Endothelial cell of umbilical vein (primary cell): ENCODE measurements at places on chromosomes 11 and 22. TPM values are rescaled to one million over a fixed set of nuclear protein-coding genes. Genes with fewer than 3 reads are reported as not detected.
A peak's percentile ranks its signal among the peaks of the same experiment; 100 is the strongest.

CSKMT gene
- 28.4 and 38.1 TPM in 2 replicates for total RNA-seq

DNA sequence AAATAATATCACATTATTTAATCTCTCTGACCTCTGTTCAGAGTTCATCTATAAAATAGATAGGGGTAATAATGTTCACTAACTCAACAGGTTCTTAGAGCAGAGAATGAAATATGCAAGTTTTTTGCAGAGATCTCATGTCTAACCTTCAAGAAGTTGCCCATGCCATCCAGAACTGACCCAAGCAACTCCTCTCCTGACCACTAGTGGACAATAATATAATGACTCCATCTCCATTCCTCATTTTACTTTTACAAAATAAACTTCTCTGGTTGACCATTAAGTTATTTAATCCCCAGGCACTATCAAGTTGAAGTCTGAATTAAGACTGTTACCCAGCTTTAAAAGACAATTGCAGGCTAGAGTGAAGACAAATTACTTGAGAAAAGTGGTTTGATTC lies 382.6 kb downstream of the KCNA4 start:
- no peak overlapping the region for H3K27ac ChIP-seq
- H3K4me1 ChIP-seq: no peaks in the 10 kb centered on the region
- no peak overlapping the region for H3K4me3 ChIP-seq
- peak; percentile 29 for DNase-seq
- H3K27me3 ChIP-seq: no peaks in the 10 kb centered on the region

DNA sequence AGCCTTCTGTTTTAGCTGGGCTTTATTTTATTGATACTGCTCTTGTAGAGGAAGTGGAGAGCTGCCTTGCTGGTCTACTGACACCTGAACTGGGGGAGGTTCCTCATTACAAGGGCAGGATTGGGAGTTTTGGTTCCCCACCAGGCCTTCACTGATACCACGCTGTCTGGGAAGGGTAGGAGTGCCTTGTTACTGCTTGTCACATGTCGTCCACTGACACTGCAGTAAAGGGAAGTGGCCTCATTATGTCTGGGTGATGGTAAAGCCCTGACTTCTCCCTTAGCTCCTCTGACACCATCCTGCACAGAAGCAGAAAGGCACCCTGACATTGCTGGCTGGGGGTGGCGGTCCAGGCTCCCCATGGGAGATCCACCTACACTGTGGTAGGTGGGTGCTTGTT lies 38.7 kb upstream of the ELF5 start:
- no peak for DNase-seq
- no peak overlapping the region for H3K4me3 ChIP-seq
- no peaks in the 10 kb centered on the region for H3K4me1 ChIP-seq

DNA sequence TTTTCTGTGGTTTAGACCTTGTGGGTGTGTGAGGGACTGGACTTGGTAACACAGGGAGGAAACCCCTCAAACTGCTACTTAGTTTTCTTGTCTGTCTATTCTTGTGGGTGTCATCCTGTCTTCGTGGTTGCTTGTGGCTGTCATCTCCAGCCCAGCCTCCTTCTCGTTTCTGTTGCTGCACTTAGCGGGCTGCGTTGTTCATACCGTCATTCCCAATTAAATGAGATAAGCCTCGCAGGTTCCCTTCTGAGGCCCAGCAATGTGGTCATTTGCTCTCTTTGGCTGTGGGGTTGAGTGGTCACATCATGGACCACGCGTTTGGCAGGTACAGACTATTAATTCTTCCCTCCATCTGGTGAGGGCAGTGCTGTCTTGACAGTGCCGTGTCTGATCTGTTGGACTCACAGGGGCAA lies 18.8 kb downstream of the PANX1 start:
- no peak overlapping the region for H3K27ac ChIP-seq
- DNase-seq: no peak
- H3K4me3 ChIP-seq: no peak overlapping the region
- no peaks in the 10 kb centered on the region for H3K27me3 ChIP-seq
- H3K36me3 ChIP-seq: no peaks in the 10 kb centered on the region
- peaks cover 36% of the 10 kb centered on the region for H3K4me1 ChIP-seq

SEPTIN3 gene
- 0.18 TPM in 1 of 2 replicates, not detected in the other for total RNA-seq

OLFML1 gene
- not detected in 2 replicates for total RNA-seq

POU2F3 gene
- not detected in 2 replicates for total RNA-seq

DNA sequence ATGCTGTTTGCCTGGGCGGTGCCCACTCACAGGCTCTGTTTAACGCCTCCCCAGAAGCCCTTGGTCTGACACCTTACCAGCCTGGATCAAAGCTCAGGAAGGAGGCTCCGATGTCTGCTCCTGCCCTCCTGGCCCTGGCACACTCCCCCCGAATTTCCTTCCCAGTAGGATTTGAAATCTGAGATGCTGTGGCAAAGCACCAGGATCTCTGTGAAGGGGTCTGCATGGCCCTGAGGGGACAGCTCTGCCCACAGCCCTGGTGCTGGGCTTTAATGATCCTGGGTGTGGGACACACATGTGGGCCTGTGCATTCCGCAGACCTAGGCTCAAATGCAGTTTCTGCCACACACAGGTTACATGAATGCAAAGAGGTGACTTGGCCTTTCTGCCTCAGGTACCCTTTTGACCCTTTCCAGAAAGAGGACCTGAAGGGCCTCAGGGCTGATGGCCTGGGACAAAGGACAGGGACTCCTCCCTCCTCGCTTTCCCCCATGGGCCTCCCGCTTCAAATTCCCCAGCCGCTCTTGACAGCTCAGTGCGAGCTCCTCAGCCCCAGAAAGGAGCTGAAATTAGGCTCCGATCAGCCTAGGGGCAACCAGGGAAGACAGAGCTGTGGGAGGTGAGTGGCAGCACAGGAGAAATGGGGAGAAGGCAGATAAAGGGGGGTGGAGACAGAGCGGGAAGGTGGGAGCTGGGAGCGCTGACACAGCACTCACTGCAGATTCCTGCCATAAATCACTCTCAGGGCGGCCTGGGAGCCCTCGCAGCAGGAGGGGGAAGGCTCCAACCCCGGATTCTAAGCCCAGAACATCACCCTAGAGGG lies 41.3 kb downstream of the TRIM29 start:
- no peaks in the 10 kb centered on the region for H3K27me3 ChIP-seq
- H3K36me3 ChIP-seq: no peaks in the 10 kb centered on the region
- no peak for DNase-seq
- H3K4me3 ChIP-seq: no peak overlapping the region

AQP11 gene
- total RNA-seq: 0.22 and 0.35 TPM in 2 replicates

OSM gene
- total RNA-seq: not detected in 2 replicates

GRCh38 chr11:61497473-61497872 lies 11.1 kb upstream of the LRRC10B start:
- H3K36me3 ChIP-seq: no peaks in the 10 kb centered on the region
- no peaks in the 10 kb centered on the region for H3K4me1 ChIP-seq
- H3K27me3 ChIP-seq: no peaks in the 10 kb centered on the region
- H3K27ac ChIP-seq: no peak overlapping the region

GRCh38 chr11:8217926-8218325 lies 45.8 kb downstream of the LMO1 start:
- no peak overlapping the region for H3K27ac ChIP-seq
- no peak overlapping the region for H3K4me3 ChIP-seq
- no peak for DNase-seq
- H3K4me1 ChIP-seq: no peaks in the 10 kb centered on the region

LARGE1 gene
- total RNA-seq: 4.4 TPM in 2 replicates

GRCh38 chr11:96579656-96580055 lies 189.8 kb downstream of the JRKL start:
- no peak for DNase-seq
- H3K4me3 ChIP-seq: no peak overlapping the region
- H3K36me3 ChIP-seq: no peaks in the 10 kb centered on the region
- no peak overlapping the region for H3K27ac ChIP-seq
- no peaks in the 10 kb centered on the region for H3K4me1 ChIP-seq
- no peaks in the 10 kb centered on the region for H3K27me3 ChIP-seq

DNA sequence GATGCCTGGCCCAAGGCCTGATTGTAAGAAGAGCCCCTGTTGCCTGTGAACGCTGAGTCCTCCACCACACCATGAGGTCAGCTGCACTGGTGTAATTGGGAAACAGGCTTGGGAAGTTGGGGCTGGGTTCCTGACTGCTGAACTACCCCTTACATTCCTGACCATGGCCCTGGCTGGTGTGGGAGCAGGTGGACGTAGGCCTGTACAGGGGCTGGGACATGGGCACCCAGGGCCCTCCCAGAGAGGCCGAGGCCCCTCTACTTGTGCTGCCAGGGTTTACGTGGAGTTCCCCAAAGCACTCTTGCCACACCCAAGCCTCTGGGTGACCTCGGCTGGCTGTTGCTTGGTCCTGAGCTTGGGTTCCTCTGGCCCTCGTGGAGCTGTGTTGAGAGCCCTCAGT lies 5.4 kb downstream of the RELT start:
- no peaks in the 10 kb centered on the region for H3K36me3 ChIP-seq
- peaks cover 27% of the 10 kb centered on the region for H3K4me1 ChIP-seq
- DNase-seq: no peak
- H3K27ac ChIP-seq: no peak overlapping the region
- no peak overlapping the region for H3K4me3 ChIP-seq

CFAP68 gene
- 7.4 TPM in 2 replicates for total RNA-seq

DNA sequence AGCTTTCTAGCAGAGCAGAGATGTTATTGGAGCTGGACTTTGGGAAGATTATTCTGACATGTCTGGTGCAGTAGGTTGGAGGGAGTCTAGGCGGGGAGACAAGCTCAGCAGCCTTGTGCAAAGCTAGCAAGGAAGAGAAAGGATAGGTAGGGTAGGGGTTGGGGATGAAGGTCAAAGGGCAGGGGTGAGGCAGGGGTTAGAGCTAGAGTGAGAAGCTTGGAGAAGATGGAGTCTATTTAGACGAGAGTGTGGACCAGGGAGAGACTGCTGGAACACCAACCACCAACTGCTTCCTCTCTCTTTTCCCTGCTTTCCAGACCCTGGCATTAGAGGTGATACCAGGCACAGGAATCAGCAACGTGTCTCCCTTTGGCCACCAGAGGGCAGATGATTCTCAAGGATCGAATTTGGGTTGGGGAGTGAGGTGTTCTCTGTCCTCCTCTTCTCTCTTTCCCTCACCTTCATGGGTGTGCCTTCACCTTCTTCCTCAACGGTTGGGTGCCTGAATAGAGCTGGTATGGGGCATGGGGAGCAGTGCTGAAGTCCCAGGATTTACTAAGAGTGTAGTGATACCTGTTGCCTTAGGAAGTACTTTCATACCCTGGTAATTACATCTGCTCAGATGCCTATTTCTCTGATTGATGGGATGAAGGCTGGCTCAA lies 1.8 kb upstream of the MARK2 start:
- no peaks in the 10 kb centered on the region for H3K36me3 ChIP-seq
- peaks cover 26% of the 10 kb centered on the region for H3K4me1 ChIP-seq
- H3K27me3 ChIP-seq: no peaks in the 10 kb centered on the region
- peak; percentile 68 for DNase-seq

DNA sequence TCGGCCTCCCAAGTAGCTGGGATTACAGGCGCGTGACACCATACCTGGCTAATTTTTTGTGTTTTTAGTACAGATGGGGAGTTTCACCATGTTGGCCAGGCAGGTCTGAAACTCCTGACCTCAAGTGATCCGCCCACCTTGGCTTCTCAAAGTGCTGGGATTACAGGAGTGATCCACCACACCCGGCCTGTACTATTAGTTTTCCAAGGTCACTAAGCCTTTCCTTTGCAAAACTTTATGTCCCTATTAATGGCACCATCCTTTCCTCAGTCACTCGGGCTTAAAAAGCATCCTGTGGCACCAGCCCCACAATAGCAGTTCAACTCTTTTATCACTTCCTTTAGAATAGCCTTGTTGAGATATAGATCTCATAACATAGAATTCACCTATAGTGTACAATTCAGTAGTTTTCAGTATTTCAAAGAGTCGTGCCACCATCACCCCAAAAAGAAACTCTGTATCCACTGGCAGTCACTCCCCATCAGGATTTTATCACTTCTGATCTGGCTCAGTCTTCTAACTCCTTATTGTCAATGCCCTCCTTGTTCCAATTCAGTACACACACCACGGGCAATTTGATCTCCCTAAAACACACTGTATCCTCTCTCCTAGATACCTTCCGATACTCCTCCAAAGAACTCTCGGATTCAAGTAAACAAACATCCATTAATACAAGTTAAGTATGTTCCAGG lies 921 bp upstream of the BCL2L13 start:
- no peaks in the 10 kb centered on the region for H3K27me3 ChIP-seq
- DNase-seq: no peak
- H3K4me1 ChIP-seq: peaks cover 16% of the 10 kb centered on the region
- no peak overlapping the region for H3K4me3 ChIP-seq

DNA sequence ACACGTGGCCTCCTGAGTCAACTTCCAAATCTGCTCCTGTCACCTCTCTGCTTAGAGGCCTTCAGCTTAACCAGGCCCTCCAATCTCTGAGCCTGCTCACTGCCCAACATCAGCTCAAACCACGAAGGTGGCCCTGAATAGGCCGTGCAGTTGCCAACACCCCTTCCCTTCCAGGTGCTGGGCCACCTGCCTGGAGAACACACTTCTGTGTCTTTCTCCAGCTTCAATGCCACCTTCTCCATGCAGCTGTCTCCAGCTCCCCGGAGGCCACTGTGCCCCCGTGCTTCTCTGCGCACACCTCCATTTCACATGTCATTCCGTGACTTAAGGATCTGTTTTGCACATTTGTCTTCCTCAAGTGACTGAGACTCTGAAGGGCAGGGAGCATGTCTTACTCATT lies 5.3 kb downstream of the RELA start:
- H3K36me3 ChIP-seq: peaks cover 64% of the 10 kb centered on the region
- DNase-seq: no peak
- no peak overlapping the region for H3K4me3 ChIP-seq
- H3K27ac ChIP-seq: no peak overlapping the region
- peaks cover 23% of the 10 kb centered on the region for H3K4me1 ChIP-seq

- no peak for DNase-seq
- H3K36me3 ChIP-seq: peaks cover 16% of the 10 kb centered on the region
- no peaks in the 10 kb centered on the region for H3K27me3 ChIP-seq
- H3K4me3 ChIP-seq: no peak overlapping the region
- H3K27ac ChIP-seq: no peak overlapping the region
Measured at GRCh38 chr11:59666969-59667368, 1.9 kb downstream of the PATL1 start.

RIMBP3C gene
- 0.09 TPM in 1 of 2 replicates, not detected in the other for total RNA-seq

DNA sequence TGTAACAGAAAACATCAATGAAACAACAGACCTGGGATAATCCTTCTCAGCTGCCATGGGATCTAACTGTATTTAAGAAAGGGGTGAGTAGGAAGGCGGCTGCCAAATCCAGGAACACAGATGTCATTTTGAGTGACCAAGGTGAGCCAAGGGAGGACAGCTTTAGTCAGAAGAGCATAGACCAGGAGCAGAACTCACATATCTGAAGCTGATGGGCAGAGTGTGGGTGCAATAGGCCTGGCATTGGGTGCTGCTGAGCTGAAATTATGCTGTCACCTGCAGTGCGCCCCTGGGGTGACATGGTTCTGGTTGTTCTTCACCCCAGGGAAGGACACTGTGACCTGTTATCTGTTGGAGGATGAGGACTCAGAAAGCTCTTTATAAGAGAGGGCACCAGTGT lies 88.9 kb upstream of the TOP3B start:
- no peaks in the 10 kb centered on the region for H3K36me3 ChIP-seq
- no peak overlapping the region for H3K27ac ChIP-seq
- no peaks in the 10 kb centered on the region for H3K4me1 ChIP-seq
- no peak overlapping the region for H3K4me3 ChIP-seq
- H3K27me3 ChIP-seq: peaks cover 21% of the 10 kb centered on the region

GRCh38 chr11:81975261-81975900 lies 758.3 kb downstream of the FAM181B start:
- no peaks in the 10 kb centered on the region for H3K27me3 ChIP-seq
- no peaks in the 10 kb centered on the region for H3K4me1 ChIP-seq
- H3K36me3 ChIP-seq: no peaks in the 10 kb centered on the region
- DNase-seq: no peak

FBXO3 gene
- 20.8 and 23.1 TPM in 2 replicates for total RNA-seq
